ENCODE measurements at places on chromosomes 1 and 21.

DNA sequence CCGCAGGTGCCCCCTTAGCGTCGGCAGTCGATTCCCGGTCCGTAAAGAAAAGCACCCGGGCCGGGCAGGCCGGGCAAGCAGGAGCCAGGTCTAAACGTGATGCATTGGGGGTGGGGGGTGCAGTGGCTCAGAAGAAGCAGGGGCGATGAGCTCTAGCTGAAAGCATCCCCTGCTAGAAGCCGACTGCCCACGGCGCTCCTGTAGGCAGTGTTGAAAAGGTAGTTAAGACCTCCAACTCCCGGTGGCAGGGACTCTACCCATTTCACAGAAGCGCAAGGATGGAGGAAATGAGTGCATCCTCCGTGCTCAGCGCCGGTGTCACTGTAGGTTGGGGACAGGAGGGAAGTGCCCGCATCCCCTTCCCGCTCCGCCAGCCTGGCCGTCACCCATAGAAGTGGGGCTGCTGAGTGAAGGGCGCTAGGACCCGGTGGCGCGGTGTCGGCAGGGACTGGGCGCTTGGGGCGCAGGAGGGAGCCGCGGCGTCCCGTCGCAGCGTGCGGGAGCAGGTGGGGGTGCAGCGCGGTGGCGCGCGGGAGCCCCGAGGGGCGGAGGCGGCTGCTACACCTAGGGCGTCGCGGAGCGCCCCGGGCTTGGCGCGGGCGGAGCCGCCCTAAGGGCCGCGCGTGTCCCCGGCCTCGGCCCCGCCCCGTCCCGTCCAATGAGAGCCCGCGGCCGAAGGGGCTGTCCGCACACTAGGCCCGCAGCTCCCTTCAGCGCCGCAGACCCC, at the start of gene WNT2B:
TSS of gene WNT2B (plus strand) at position 688 of the 727 bp plus-strand sequence. CDS start 298 bp downstream, outside the sequence.
- DNase-seq, result peak; percentile 33

- DNase-seq, result peak; percentile 17
Observed at GRCh38 chr21:45504021-45504515, 38.2 kb downstream of the SLC19A1 start.

- no peak for DNase-seq
Observed at GRCh38 chr1:52727114-52727586, 897 bp downstream of the ZYG11B start.

DNA sequence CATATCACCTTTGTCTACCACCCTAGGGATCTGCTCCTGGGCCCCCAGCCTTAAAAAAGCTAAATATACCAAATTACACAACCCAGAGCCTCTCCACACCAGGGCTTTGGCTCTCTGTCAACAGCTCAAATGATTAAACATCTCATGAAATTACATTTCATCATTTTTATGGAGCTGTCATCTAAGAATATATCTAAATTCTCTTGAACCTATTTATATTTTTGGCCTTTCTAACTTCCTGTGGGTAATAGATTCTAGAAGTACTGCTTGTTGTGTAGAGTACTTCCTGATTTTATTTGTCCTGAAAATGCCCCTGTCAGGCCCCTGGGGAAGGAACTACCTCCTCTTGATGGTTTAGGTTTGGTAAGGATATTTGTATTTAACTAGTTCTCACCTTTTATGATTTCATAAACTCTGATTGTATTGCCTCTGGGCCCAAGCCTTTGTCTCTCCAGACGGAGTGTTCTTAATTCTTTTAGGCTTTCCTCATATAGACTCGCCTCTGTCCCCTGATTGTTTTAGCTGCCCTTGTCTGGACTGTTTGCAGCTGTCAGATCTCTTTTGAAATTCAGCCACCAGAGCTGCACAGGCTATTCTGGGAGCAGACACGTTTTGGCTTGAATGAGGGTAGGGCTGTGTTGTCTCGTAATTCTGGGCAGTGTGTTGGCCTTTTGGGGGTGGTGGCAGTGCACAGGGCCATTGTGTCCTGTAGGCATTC, 16.6 kb downstream of the MYOG start:
- no peak for DNase-seq
